Stimulated activated CD8-positive, alpha-beta memory T cell treated with anti-CD3 and anti-CD28 coated beads, Interleukin-4, amount 100 ng/mL, for 1 hour (primary cell): ENCODE measurements at places on chromosomes 3 and 15.

GRCh38 chr15:69657626-69658025 lies 205.0 kb downstream of the RPLP1 start:
- no peak for DNase-seq

GRCh38 chr15:67076147-67076843 lies 10.9 kb downstream of the SMAD3 start:
- DNase-seq: no peak

DNA sequence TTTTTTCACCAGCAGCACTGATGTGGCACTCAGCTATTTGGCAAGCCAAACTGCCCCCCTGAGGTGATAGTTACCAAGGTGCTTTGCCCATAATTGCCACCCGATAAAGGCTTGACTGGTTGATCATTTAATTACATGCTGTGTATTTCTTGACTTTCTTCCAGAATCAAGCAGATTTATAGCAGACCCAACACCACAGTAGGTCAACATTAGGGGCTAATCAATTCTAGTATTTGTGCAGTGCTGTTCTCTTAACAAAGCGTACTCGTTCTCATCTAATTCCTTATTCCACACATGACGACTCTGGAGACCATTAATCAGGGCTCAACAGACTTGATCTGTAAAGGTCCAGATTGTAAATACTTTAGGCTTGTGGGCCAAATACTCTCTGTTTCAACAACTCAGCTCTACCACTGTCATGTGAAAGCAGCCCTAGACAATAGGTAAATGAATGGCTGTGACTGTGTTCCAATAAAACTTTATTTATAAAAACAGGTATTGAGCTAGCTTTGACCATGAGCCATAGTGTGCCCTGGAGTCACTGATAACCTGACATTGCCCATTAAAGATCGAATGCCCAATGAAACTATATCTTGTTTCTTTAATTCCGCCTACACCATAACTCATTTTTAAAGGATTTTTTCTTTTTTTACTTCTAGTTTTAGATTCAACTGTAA lies 119.1 kb upstream of the TMC3 start:
- no peak for DNase-seq

GRCh38 chr3:186385856-186386602 lies 24.0 kb upstream of the DGKG start:
- DNase-seq: no peak

DNA sequence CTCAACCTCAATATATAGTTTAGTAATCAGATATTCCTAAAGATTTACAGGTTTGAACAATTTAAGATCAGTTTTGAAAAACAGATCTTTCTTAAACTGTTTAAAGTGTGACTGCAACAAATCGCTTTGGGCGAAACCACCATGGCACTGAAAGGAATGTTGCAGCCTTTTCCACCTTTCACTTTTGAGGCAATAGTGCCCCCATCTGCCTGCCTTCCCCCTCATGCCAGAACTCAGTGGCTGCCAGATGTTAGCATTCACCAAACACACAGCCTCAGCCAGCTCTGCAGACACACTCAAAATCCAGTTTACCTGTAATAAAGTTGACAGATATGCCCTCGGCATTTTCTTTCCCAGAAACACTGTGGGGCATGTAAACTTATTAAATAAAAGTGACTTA lies 3.3 kb downstream of the LYSMD4 start:
- no peak for DNase-seq

- DNase-seq: no peak
Measured at GRCh38 chr3:13006216-13006990, 66.8 kb downstream of the IQSEC1 start.

DNA sequence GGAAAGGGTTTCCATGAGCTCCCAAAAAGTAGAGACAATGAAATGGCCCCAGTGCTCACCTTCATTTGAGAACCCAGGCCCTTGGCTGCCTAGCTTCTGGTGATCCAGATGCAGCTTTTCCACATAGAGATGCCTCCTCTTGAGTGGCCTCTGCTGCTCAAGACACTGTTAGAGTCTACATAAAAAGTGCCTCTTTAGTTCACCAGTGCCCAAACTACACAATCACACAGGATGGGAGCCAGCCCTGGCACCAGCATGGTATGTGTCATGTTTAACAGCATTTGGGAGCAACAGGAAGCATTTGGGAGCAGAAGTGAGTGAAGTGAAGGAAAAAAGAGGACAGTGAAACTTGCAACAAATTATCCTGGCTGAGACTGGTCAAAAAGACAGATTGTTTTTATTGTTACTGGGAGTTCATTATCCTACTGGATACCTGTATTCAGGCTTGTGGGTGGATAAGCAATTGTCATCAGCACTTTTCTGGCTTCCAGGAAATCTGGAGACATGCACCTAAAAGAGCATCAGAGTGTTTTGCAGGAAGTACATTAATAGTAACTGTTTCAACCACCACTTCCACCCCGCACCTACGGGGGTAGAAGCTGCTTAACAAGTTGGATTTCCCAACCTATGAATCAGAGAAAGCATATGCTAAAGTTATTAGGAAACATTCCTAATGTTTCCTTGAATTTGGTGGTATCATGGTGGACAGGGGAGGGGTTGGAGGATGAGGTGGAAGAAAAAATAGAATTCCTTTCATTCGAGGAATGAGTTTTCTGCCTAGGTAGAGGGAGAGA lies 416.2 kb downstream of the IGSF11 start:
- DNase-seq: no peak

GRCh38 chr15:70342141-70342540 lies 244.4 kb upstream of the TLE3 start:
- no peak for DNase-seq

DNA sequence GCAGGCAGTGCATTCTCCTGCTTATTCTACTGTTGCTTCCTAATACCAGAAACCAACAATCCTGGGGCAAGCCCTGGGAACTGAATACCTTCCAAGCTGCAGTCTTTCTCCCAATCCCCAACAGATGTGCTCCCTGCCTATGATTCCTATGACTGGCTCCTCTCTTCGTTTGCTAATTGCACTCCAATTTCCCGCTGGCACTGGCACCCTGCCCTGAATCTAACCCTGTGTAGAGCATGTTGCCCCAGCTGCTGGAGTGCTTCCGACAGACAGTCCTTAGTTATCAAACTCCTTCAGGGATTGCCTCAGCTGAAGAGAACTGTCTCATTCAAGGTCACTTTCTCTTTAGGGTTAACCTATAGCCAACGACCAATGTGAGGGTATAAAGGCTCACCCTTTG lies 214.1 kb downstream of the NECTIN3 start:
- no peak for DNase-seq

- no peak for DNase-seq
Measured at GRCh38 chr3:176926034-176926433, 271.2 kb downstream of the TBL1XR1 start.

DNA sequence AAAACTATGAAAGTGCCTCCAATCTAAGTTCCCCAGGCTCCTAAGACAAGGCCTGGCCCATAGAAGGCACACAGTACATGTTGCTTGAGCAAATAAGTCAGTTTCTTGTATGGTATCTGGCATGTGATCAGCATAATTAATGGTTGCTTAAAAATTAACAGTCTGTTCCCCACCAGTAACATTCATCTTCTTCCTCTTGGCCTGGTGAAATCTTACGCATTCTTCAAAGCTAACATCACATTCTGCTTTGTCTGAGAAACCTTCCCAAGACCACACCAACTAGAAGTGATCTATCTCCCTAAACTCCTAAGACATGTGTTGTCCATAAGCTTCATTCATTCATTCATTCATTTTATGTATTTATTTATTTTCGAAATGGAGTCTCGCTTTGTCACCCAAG lies 48.1 kb downstream of the LIPC start:
- DNase-seq: no peak

GRCh38 chr15:92226020-92226612 lies 167.6 kb upstream of the ST8SIA2 start:
- no peak for DNase-seq

GRCh38 chr3:47824541-47825473 lies 21.9 kb downstream of the DHX30 start:
- DNase-seq: peak; percentile 38

GRCh38 chr3:173078525-173078924 lies 62.5 kb downstream of the SPATA16 start:
- no peak for DNase-seq

DNA sequence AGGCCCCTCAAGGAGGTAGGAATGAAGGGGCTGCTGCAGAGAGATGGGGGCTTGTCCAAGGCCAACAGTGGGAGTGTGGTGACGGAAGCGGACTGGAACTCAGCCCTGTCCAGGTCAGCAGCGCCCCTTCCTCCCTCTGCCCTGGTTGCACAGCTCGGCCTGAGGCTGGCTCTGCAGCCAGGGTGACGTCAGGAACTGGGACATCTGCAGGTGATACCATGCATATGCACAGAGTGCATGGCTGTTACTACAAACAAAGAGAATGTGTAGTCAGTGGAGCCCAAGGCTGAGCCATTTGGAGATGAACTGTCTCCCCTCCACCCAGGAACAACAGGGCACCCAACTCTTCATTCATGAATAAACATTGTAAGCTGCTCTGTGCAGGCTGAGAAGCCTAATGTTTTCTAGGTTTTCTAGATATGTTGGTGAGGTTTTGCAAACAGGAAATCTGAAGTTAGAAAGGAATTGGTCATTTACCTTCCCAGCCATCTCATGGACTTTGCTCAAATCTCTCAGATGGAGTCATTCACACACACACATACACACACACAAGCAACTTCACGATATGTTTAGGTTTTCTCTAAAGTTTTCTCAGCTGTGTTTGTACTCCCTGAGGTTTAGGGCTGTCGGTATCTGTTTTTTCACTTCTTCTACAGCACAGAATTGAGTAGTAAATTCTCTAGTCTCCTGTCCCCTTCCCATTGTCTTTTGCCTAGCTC lies 117.2 kb downstream of the TLE3 start:
- DNase-seq: no peak
